ENCODE measurements at places on chromosomes 5 and 9.

DNA sequence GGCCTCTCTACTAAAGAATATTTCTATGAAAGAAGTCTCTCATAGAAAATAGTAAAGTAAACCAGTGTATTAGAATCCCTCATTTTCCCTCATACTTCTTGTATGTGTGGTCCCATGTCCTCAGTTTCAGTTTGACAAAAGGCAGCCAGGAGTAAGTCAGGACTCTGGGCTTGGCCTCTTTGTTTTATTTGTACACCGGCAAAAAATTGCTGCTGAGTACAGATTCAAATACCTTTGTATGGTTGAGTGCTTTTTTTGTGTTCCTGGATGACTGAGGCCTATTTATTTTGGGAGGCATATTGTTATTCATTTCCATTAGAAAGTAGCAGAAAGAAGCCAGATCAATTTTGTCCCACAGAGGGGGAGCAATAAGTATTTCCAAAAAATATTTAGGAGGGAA lies 47.3 kb upstream of the CEP78 start:
- no peak for DNase-seq

GRCh38 chr9:108874058-108874788 lies 12.2 kb downstream of the ACTL7A start:
- no peak for DNase-seq

- DNase-seq = no peak
These were observed 400.5 kb upstream of the TUSC1 start for GRCh38 chr9:26078706-26079105.

DNA sequence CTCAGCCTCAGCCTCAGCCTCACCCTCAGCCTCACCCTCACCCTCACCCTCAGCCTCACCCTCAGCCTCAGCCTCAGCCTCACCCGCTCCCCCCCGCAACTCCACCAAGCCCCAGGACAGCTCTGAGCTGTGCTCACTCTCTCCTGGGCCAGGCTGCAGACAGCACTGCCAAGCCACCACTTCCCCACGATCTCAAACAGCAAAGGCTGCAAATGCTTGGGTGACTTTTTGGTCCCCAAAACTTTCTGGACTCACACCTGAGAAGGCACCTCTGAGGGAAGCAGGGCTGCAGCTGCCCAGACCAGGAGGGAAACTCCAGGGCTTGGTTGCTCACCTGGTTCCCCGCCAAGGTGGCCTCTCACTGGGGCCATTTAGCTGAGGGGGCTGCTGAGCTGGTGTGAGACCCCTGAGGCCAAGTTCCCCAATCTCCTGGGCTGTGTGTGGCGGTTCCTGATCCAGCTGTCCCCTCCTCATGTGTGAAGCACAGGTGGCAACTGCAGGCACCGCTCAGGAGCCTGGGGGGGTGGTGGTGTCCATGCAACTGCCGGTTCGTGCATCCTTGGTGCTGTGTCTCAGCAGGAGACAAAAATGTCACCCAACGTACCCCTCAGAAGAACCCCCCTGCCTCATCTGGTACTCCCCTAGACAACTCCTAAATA lies 17.8 kb downstream of the MRPL36 start:
- DNase-seq = no peak

- no peak for DNase-seq
These were observed 17.8 kb downstream of the SERINC5 start for GRCh38 chr5:80238097-80238496.

DNA sequence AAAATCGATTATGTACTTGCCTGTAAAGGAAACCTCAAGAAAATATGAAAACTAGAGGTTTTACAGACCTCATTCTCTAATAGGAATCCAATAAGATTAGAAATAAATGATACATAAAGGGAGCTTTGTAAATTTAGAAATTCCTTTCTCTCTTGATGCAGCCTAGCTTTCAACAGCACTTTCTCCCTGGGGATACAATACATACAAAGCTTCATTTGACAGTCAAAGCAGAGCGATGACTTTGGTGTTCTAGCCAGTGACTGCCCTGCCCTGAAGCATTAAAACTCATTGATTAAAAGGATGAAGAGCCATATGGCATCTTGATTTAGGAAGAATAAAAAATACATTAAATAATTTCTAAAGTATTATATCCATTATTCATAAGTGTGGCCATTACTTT lies 46.3 kb upstream of the GLIS3 start:
- DNase-seq = no peak

- no peak for DNase-seq
These were observed 101.1 kb downstream of the TMEM174 start for GRCh38 chr5:73274121-73274520.

DNA sequence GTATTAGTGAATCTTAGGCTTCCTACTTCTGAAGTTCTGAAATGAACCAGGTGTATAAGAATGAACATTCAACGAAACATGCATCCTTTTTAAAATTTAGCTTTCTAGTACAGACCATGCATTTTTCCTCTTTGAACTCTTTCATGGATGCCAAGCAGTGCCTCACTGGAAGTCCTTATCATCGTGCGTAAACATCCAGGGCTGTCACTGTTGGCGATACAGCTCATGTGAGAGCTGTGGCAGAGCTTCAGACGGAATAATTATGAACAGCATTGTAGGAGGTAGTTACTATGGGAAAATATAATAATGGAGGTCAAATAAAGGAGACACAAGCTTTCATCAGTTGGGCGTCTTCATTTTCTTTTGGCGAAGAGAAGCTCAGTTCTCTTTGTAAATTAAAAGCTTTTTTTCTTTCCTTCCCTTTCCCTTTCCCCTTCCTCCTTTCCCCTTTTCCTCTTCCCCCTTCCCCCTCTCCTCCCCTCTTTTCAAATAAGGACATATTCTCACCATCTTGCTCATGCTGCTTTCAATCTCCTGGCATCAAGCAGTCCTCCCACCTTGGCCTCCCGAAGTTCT lies 167.3 kb downstream of the KDM4C start:
- DNase-seq = no peak

DNA sequence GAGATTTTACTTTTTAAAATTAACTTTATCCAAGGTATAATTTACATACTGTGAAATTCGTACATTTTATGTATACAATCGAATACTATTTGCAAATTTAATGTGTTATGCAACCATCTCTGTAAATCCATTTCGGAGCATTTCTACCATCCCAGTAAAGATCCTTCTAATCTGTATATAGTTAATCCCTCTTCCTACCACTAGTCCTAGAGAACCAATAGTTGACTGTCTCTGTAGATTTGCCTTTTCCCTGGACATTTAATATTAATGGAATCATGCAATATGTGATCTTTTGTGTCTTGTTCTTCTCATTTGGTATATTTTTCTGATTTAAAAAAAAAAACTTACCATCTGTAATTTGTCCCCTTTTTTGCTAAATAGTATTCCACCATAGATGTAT lies 74.8 kb downstream of the RAB24 start:
- no peak for DNase-seq

DNA sequence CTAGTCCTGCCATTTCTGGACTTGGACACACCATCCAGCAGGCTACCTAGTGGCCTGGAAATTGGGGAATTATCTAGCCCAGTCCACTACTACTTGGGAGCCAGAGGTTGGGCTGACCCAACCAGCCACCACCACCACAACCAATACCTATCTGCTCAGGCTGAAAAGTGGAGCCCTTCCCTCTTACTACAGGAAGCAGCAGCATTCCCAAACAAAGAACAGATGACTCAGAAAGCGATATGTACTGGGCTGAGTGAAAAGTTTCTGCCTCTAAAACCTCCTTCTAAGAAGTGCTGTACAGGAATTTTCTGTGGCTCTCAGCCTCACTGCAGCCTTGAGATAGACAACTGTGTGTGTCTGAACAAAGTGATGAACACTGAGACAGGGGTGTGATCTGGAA lies 279.4 kb downstream of the CDH10 start:
- DNase-seq = no peak

- no peak for DNase-seq
These were observed 571 bp downstream of the PPIC start for GRCh38 chr5:123035918-123036390.

All from skeletal muscle cell (primary cell).